Uterus (tissue), 4 donors: ENCODE measurements at places on chromosomes 11 and 22. TPM values are rescaled to one million over a fixed set of nuclear protein-coding genes. Genes with fewer than 3 reads are reported as not detected.

The HINFP gene
- 15.9 TPM for total RNA-seq

The TENM4 gene
- total RNA-seq: 61.5 TPM

The PKP3 gene
- total RNA-seq: not detected

The SVIP gene
- 7.4 TPM for total RNA-seq

The MS4A7 gene
- total RNA-seq: 45.9 TPM

The SEPTIN5 gene
- total RNA-seq: 30.7 TPM
